ENCODE measurements at places on chromosomes 7 and 10.

DNA sequence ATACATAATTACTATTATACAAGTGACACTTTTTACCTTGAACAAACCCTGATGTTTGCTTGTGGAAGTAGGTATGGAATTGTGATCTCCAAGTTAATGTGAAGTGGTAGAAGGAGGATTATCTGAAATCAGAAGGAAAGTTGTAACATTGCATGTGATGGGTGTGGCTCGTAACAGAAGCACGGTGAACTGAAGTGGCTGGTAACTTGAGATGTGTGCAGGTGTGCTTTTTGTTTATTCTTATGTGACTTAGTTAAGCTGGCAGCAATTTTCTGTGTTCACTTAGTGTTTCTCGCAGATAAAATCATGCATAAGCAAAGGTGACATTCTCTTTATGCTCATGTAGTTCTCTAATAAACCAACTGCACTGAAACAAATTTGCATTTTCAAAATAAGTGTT is 82.3 kb downstream of the ZEB1 start:
- DNase-seq: no peak

GRCh38 chr7:33790746-33791145 is 114.6 kb upstream of the BMPER start:
- DNase-seq: no peak

DNA sequence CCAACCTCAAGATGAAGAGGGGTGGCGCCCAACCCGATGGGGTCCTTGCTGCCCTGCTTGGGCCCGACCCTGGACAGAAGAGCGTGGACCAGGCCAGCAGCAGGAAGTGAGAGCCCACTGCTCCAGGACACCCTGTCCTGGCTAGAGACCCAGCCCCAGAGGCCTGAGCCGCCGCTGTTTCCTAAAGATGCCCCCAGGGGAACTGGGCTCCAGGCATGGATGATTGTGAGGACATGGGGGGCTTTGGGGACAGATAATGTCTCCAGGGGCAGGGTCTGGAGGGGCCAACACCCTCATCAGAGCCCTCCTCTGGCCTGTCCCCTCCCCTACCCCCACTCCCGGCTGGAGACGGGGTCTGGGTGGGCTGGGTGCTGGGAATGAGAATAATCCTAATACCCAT is 71.7 kb downstream of the MYL10 start:
- DNase-seq: no peak

- no peak for DNase-seq
Observed at GRCh38 chr10:133484818-133485217, 31.1 kb downstream of the SCART1 start.

GRCh38 chr10:103497161-103497915 is 3.8 kb downstream of the NEURL1 start:
- no peak for DNase-seq

DNA sequence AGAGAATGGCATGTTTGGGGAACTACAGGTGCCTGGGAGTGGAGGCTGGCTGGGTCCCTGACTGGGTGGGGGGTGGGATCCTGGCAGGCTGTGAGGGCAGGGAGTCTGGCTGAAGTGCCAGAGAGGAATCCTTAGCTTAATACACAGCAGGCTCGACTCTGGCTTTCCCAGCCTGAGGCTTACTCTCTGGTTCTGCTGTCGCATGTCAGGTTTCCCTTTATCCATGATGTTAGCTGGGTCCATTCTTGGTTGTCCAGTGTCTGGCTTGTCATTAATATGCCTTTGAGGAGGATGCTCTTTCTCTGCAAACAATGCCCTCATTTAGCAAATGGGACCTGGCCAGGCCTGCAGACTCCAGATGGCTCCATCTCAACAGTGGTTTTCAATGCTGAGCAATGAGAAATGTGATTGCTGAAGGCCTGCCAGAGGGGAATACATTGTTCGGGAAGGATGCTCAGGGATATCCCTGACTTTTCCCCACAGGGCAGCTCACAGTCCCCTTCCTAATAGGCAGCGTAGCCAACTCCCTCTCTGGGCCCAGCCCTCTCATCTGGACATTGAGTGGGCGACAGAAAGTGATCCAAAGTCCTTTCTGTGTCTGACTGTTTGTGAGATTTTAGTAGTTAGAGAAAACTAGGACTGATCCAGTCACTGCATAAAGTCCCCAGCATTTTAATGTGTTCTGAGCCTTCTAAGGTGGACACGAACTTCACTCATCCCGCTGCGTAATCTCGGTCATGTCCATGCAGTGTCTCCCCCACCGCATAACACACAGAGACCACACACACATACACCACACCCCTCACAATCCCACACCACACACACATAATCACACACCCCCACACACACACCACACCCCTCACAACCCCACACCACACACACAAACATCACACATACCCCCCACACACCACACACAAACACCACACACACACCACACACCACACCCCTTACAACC is 124.9 kb downstream of the ANLN start:
- no peak for DNase-seq
